ENCODE measurements at places on chromosomes 13 and 19.

- DNase-seq, result no peak
Measured at GRCh38 chr13:83352391-83352790, 529.9 kb downstream of the SLITRK1 start.

GRCh38 chr13:79011179-79011578, 352.2 kb upstream of the OBI1 start:
- DNase-seq, result no peak

DNA sequence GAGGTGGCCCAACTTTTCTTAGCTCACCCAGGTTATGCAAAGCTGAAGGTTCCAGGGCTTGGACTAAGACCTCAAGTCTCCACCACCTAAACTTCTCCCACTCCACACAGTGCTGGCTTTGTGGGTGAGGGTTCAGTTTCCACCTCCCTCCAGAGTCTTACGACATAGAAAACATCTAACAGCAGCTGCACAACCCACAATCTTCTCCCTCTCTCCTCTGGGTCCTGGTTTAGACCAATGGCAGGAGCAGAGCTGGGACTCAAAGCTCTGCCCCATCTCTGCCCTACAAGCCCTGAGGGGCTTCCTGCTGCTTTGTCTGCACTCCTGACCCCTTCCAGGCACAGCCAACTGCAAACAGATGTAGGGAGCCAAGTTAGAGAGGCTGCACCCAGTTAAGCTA, 16.0 kb downstream of the IRGC start:
- DNase-seq, result no peak

DNA sequence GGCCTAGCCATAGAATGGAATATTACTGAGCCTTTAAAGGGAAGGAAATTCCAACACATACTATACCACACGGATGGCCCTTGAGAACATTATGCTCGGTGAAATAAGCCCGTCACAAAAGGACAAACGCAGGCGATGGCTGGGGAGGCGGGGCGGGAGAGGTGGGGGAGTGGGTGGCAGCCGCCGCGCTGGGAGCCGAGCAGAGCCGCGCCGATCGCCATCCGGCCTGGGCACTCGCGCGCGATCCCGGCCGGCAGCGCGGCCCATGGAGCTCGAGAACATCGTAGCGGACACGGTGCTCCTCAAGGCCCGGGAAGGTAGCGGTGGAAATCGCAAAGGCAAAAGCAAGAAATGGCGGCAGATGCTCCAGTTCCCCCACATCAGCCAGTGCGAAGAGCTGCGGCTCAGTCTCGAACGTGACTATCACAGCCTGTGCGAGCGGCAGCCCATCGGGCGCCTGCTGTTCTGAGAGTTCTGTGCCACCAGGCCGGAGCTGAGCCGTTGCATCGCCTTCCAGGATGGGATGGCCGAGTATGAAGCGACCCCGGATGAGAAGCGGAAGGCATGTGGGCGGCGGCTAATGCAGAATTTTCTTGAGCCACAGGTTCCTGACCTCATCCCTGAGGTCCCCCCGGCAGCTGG, 140.1 kb downstream of the ZDHHC20 start:
- DNase-seq, result no peak

DNA sequence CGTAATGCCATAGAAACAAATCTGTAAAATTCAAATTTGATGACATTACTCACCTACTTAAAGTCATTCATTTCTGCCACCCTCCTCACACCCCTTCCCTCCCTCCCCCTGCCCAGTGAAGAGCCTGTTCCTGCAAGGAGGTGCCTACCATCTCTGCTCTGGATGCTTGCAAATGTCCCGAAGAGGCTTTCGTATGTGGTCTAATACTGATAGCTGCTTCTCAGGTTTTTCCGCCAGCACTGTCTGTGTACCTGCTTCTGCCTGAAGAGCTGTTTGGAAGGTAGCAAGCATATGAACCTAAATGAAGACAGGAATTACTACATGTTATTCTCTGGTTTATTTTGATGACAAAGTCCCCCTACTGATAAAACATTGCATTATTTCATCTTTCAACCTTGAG, 57.1 kb downstream of the GPALPP1 start:
- no peak for DNase-seq

GRCh38 chr13:97211300-97211699, 10.8 kb upstream of the MBNL2 start:
- no peak for DNase-seq

GRCh38 chr13:50421473-50422130, 406.4 kb downstream of the KCNRG start:
- no peak for DNase-seq

DNA sequence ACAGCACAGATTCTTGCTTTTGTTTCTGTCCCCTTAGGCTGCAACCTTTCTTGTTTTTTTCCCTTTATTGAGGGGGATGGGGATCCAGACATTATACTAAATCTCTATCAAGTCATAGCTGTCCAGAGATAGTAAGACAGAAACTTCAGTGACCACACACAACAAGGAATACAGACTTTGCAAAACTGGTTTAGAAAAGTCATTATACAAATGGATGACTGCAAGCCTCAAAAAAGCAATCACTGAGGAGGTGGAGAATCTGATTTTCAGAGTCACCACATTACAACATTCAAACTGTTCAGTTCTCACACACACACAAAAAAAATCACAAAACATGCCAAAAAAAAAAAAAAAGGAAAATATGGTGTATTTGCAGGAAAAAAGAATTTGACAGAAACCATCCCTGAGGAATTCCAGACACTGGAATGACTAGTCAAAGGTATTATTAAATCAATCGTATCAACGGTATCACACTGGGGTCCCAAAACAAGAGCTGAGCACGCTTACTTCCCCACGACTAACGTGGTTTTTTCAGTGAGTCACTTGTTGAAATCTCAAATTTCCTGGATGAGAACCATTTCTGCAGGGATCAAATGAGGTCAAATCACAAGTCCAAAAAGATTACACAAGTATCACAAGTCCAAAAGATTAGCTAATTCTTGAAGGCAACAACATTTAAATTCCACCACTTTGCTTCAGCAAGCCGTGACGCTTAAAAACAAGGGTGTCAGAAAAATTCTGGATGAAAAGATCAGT, 41.2 kb downstream of the USP12 start:
- DNase-seq, result no peak

DNA sequence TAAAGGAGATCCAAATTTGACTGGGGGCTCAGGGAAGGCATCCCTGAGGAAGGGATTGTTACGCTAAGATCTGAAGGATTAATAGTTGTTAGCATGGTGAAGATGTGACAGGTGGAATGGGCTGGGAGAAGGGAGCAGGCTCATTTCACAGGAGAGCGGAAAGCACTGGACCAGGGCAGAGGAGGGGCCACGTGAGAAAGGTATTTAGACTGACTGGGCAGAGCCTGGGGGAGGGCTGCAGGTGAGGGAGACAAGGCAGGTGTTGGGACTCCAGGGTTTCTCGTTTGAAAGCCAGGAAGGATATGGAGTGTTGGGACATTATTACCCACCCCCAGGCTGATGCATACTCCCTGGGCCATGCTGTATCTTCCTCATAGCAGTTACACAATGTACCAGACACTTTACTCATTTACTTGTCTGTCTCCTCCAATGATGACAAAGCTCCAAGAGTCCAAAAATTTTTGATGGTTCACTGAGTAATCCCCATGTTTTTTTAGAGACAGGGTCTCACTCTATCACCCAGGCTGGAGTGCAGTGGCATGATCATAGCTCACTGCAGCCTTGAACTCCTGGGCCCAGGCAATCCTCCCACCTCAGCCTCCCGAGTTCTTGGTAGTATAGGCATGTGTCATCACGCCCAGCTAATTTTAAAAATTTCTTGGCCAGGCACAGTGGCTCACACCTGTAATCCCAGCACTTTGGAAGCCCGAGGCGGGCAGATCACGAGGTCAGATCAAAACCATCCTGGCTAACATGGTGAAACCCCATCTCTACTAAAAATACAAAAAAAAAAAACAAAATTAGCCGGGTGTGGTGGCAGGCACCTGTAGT, 2.3 kb downstream of the TRAPPC6A start:
- DNase-seq, result no peak

GRCh38 chr13:36548129-36548528, 115.8 kb downstream of the CCNA1 start:
- DNase-seq, result no peak

GRCh38 chr19:40688309-40688708, 2.1 kb downstream of the NUMBL start:
- no peak for DNase-seq

GRCh38 chr13:99314640-99315176, 7.5 kb upstream of the GPR183 start:
- DNase-seq, result no peak

Measured in mesothelial cell of epicardium (in vitro differentiated cells).